Stimulated activated CD8-positive, alpha-beta memory T cell treated with anti-CD3 and anti-CD28 coated beads, Interleukin-4, amount 100 ng/mL, for 24 hours (primary cell): ENCODE measurements at places on chromosomes 11 and 22.

DNA sequence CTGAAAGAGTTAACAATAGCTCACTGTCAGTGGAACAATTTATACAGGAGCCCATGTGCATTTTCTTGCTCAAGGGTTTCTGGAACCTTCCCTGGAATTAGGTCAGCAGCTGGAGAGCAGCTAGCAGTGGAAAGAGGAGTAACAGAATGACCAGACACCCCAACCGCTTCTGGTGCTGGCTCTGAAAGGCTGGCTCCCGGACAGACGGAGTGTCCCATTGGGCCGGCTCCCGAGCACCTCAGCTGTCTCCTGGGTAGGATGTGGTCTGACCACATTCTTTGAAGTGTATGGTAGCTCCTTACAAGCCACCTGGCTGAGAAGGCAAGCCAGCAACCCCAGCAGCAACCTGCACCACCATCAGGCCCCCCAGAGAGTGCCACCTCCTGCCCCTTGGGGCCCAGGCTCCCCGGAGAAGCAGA, 44.7 kb downstream of the ABTB2 start:
- DNase-seq, result no peak

DNA sequence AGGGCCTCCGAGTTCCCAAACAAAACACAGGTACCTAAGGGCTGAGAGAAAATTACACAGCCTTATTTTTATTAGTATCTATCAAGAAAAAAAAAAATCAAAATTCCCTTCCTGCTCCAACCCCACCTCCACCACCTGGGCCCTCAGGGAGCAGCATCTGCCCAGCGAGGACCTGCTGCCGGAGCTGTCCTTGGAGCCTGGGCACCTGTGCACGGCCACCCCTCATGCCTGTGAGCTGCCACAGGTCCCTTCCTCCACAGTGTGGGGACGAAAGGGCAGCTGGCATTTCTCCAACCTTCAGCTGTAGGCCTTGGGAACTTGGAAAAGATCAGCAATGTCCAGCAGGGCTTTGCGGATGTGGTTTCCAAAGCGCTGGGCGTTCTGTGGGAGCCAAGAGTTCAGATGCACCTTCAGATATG, 6.3 kb upstream of the SYCE3 start:
- DNase-seq, result no peak

- DNase-seq, result no peak
Measured at GRCh38 chr22:28900379-28900925, 17.1 kb downstream of the ZNRF3 start.

DNA sequence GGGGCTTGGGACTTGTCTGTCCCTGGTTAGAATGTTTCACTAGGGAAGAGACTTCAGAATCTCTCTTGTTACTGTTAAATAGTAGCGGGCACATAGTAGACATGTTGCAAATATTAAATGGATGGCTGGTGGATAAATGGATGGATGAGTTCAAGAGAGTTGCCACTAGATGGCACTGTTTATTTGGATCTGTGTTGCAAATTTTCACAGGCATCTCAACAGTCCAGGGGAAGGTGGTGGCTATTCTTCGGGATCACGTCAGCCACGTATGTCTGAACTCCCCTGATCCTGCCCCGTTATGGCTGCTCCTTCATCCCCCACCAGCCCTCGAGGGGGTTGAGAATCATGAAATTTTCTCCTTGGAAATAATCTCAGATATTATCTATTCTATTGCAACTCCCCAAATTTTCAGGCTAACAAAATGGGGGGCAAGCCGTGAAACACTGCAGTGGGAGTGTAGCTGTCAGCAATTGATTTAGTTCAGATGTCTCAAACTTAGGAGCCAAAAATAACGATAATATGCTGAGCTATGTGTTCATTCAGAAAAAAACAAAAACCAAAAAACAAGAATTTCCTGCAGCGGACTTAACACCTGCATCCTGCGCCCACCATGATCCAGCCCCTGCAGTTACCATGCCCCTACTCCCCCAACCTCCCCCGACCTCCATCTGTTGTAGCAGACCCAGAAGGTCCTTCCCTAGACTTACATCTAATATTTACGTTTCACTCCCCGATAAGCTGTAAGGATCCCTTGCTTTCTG, 29.1 kb upstream of the BIRC3 start:
- no peak for DNase-seq

DNA sequence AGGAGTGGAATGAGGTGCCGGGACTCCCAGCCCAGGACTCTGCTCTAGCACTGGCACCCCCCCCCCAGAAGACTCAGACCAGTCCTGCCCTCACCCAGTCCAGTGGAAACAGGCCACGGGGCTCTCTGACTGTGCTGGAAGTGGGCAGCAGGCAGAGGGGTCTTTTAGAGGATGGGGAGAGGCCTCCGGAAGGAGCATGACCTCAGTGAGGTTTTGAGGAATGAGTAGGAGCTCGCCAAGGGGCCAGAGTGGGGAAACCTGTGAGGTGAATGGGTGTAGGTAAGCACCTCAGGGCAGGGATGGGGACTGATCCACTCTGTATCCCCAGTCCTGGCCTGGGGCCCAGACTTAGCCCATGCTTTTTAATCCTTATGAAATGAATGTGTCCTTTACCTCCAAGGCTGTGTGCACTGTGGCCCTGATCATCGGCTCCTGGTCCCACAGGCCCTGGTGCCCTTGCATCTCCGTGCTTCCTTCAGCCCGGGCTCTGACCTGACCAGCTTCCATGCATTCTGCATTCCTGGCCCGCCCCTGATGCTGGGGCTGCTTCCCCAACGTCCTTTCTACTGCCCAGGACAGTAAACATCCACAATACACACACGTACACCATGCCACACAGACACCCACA, 24.4 kb upstream of the RFPL3 start:
- DNase-seq, result no peak

DNA sequence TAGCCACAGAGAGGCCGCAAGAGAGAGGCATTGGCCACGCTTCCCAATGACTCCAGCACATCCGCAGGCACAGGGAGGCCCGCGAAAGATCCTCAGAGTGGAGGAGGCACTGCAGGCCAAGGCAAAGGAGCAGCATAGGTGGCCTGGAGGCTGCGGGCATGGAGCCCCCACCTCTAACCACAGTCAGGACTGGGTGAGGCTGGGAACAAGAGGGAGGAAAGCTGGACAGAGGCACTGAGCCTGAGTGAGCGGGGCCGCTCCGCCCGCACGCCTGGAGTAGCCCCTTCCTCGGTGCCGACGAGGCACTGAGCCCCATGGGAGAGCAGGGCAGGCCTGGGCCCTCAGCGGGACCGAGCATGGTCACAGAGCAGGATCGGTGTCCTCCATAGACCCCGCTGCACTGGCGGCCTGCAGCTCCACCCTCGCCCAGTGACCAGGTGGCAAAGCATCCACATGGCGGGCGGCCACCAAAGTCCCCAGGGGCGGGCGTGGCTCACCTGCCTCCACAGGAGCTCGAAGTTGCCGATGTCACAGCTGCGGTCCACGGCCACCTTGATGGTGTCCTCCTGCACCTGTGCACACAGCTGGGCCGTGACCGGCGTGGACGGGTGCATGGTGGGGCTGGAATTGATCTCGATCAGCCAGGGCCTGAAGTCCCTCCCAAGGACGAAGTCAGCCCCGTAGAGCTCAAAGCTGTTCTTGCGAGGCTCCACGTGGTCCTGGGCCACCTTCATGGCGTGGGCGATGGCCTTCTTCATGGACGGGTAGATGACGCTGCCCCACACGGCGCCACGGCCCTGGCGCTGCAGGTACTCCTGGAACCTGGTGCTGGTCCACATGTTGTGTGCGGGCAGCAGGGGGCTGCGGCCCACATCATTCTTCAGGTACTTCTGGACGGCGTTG, 18.9 kb upstream of the IL17REL start:
- DNase-seq, result no peak
